ENCODE measurements at places on chromosomes 1 and 21.
A peak's percentile ranks its signal among the peaks of the same experiment; 100 is the strongest.

DNA sequence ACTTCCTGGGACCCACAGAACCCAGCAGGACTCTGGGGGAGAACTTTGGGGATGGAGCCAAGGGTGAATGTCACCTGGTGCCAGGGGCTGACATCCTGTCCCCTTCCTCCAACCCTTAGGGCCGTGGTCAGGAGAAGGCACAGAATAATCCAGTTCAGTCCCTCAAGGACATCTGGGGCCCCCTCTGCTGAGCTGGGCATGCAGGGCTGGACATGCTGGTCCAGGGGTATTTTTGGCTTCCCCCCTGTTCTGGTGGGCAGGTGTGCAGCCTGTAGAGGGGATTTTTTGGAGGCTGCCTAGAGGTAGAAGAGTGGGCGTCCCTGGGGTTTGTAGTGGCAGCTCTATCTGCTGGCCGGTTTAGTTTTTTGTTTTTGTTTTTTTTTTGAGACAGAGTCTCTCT is 3.4 kb upstream of the CROCC start:
- DNase-seq, result no peak

DNA sequence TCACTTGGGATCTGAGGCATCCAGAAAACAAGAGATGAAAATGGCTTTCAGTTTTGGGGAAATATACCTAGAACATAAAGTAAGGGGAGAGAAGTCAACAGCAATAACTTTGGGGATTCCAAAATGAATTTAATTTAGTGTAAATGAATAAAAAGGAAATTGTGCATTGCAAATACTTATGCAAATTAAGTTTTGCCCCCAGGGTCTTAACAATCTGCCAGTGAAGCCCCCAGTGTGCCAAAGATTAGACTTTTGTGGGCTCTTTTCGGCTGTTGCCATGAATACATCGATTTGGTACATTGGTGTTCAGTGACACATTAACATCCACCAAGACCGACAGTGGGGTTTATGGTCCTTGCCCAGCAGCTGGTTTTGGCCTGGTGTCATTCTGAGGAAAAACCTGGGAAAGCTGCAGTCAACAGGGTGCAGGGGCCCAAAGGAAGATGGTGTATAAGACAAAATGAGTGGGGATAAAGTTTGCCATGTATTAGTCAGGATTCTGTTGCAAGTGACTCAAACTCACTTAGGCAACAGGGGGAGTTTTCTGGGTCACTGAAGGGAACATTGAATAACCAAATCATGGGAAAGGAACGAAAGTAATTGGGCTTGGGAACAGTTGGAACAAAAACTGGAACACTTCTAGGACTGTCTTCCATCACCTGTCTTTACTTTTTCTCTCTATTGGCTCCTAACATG is 30.2 kb upstream of the IGSF3 start:
- no peak for DNase-seq

DNA sequence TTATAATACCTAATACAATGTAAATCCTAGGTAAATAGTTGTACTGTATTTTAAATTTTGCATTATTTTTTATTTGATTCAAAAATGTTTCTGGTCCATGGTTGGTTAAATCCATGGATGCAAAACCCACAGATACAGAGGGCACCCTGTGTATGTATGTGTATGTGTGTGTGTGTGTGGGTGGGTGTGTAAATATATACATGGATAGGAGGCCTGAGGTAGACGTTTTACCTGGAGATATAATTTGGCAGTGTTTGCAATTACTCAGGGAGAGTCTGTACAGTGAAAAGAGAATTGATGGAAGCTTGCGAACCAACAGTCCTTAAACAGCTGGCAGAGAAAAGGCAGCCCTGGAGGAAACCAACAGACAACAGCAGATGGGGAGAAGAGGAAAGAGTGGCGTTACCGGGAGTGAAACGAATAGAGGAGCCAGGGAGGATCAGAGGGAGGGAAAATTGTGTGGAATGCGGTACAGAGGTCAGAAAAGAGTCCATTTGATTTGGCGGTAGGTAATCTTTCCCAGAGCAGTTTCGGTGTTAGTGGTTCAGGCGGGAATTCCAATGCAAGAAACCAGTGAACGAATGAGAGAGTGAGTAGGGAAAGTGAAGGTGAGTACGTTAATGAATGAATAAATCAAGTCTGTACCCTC is 47.9 kb upstream of the NBL1 start:
- DNase-seq, result no peak

DNA sequence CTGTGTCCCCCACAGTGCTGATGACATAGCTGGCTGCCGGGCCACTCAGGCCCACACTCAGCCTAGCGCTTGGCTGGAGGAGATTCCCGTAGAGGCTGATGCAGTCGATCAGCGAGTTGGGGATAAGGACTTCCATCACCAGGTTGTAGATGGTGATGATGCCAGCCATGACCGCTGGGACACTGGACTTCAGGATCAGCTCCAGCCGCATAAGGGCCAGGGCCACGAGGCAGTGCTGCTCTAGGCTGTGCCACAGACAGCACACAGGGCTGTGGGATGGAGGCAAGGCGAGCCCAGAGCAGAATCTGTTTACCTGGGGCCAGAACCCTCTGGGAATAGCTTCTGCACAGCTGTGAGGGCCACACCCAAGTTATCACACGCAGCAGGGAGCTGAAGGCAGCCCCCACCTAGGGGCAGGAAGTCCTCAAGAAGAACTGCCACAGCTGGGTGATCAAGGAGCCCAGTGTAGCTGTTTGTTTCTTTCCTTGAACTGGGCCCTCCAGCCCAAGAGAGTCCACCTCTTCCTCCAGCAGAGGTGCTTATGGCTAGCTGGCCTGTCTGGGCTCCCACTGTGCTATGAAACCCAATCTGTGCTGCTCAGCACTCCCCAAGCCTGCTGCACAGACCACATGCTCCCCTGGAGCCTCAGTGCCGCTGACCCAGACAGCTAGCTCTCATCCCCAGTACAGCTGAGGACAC is 6.2 kb downstream of the SLC2A1 start:
- peak; percentile 51 for DNase-seq

GRCh38 chr1:225567789-225568188 is 85.1 kb downstream of the ENAH start:
- no peak for DNase-seq

DNA sequence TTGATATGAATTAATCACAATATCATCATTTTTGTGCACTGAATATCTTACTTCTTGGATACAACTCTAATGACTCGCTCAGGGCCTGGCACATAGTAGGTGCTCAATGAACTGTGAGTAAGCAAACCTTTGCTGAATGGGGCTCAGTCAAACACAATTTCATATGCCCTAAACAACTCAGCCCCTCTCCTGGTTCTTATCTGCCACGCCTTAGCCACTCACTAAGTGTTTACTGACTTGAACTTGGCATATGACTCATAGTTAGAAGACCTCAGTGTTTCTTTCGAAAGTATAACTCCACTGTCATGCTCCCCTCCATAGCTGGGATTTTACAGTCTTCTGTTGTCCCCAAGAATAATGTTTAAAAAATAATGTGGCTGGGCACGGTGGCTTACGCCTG is 4.8 kb upstream of the IFNLR1 start:
- DNase-seq, result peak; percentile 27

- no peak for DNase-seq
Measured at GRCh38 chr1:88466011-88466410, 218.1 kb upstream of the PKN2 start.

DNA sequence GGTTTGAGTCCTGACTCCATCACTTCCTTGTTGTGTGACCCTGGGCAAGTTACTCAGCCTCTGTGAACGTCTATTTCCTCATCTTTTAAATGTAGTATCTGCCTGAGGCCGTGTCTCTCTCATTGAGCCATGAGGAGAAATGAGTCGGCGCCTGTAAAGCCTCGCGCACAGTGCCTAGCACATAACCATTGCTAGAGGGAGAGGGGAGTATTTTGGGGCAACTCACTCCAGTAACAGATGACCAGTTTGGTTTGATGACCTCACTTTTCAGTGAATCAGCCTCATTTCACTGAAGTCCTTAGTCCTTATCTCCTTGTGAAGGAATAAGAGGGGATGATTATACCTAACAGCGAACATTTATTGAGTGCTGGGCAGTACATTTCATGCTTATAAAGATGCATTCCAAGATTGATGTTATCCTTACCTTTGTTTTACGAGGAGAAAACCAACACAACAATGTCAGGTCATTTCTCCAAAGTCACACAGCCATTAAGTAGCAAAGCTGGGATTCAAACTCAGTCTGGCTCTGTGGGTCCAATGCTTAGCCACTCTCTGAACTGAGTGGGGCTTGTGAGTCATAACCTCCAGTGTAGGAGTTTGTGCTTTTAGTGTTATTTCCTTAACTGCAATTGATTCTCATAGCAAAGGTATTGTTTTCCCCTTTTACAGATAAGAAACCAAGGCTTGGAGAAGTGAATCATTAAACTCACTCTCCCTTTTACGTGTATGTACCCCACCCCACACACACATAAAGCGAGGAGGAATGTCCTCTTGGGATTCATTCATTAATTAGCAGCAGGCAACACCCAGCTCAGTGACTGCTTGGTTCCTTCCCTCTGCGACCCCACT is 25.9 kb downstream of the KCNC4 start:
- no peak for DNase-seq

DNA sequence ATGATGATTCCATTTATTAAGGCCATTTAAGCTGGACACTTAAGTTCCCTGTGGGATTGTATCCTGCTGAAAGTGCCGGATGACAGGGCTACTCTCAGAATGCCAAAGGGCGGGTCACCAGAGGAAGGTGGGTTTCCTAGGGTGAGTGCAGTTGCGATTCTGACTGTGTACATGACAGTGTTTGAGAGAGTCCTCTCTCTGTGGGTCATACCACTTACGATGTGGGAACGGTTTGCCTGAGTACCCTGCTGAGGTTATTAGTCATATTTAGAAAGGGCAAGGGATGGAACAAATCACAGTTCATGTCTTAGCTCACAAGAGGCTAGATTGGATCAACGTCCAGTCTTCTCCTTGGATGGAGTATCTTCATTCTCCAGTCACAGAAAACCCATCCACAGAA is 461.9 kb downstream of the CAMTA1 start:
- no peak for DNase-seq

GRCh38 chr1:205375835-205376545 is 19.3 kb upstream of the KLHDC8A start:
- DNase-seq, result no peak

GRCh38 chr1:55712148-55712547 is 497.0 kb upstream of the USP24 start:
- DNase-seq, result no peak

- DNase-seq, result no peak
Measured at GRCh38 chr1:93615582-93616150, 66.0 kb downstream of the BCAR3 start.

DNA sequence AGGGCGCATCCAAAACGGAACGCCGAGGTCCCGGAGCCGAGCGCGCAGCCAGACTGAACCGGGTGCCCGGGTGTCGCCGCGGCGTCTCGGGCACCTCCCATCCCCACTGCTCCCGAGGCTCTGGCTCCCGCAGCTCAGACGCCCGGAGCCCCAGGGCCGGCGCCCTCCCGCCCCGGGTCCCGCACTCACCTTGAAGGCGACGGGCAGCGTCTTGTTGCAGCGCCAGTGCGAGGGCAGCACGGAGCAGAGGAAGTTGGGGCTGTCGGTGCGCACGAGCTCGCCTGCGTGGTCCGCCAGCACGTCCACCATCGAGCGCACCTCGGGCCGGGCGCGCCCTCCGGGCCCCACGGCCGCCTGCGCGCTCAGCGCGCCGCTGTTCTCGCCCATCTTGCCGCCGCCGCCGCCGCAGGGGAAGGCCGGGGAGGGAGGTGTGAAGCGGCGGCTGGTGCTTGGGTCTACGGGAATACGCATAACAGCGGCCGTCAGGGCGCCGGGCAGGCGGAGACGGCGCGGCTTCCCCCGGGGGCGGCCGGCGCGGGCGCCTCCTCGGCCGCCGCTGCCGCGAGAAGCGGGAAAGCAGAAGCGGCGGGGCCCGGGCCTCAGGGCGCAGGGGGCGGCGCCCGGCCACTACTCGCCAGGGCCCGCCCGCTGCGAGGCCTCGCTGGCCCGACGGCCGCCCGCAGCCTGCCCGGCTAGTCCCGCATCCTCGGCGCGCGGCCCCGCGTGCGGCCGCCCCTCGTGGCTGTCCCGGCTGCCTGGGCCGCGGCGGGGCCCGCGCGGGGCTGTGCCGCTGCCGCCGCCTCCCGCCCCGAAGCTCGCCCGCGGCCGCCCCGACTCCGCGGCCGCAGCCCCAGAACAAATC is 447 bp downstream of the RUNX3 start:
- peak; percentile 55 for DNase-seq

DNA sequence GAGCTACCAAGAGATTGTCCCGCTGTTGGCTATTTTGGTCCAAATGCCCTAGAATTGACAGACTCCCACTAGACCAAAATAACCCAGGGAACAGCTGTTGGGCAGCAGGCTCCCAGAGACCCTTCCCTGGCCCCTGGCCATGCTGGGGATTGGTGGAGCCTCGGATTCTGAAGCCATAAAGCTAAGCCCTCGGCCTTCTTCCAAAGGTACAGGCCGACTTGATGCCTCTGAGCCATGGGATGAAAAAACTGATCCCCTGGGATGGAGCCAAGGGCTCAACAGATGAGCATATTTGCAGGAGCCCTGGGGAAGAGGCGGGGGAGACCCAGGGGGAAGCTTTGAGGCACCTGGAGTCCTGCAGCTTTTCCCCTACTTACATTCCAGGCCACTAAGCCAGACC is 1.0 kb upstream of the LRRC38 start:
- no peak for DNase-seq

GRCh38 chr1:27307874-27308598 is 13.9 kb upstream of the TMEM222 start:
- no peak for DNase-seq

GRCh38 chr1:219399446-219399845 is 213.5 kb downstream of the ZC3H11B start:
- DNase-seq, result no peak

DNA sequence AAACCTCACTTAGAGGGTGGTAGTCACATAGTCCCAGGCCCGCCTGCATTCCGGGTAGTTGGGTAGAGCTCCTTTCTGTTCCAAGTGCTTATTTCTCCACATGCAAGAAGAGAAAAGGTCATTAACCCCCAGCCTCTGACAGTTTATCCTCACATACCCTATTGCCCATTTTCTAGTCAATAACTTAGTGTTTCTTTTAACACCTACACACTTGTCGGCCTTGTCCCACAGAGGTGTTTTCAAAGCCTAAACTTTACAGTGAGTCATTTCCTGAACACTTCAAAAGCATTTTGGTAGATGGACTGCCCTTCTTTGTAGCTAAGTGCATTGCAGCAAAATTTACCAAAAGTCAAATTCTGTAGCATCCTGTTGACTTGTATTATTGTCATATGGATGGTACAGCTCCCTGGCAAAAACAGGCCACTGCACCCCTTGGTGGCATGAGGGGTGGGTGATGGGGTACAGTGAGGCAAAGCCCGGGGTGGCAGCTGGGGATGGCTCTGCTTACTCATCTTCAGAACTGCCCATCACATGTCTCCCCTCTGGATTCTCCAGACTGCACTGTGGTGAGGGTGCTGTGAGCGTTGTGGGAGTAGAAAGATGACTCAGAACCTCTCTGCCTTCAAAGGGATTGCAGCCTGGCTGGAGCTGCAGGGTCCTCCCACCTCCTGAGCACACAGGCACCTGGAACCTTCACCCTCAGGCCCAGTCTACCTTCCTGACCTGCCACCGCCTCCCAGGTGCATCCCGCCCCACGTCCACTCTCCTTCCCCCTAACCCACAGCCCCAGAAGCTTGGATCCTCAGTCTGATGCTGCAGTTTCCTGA is 45.8 kb upstream of the DMRTB1 start:
- peak; percentile 76 for DNase-seq

- no peak for DNase-seq
Measured at GRCh38 chr1:44059664-44060355, 28.5 kb upstream of the SLC6A9 start.

- DNase-seq, result no peak
Measured at GRCh38 chr1:210330279-210330866, 1.7 kb downstream of the HHAT start.

All from CD4-positive, alpha-beta T cell treated with Interleukin-17A for 1 hour (primary cell).